ENCODE measurements at places on chromosomes 3 and 15. TPM values are rescaled to one million over a fixed set of nuclear protein-coding genes. Genes with fewer than 3 reads are reported as not detected.

DNA sequence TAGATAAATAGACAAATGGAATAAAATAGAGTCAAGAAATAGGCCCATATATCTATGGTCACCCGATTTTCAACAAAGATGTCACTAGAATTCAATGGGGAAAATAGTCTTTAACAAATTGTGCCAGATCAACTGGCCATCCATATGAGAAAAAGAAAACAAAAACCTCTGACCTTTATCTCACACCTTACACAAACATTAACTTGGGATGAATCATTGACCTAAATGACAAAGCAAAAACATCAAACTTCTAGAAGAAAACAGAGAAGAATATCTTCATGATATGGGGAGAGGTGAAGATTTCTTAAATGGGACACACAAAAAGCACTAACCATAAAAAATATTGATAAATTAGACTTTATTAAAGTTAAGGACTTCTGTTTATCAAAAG, 31.9 kb downstream of the ITGA11 start:
- no peak for DNase-seq

DNA sequence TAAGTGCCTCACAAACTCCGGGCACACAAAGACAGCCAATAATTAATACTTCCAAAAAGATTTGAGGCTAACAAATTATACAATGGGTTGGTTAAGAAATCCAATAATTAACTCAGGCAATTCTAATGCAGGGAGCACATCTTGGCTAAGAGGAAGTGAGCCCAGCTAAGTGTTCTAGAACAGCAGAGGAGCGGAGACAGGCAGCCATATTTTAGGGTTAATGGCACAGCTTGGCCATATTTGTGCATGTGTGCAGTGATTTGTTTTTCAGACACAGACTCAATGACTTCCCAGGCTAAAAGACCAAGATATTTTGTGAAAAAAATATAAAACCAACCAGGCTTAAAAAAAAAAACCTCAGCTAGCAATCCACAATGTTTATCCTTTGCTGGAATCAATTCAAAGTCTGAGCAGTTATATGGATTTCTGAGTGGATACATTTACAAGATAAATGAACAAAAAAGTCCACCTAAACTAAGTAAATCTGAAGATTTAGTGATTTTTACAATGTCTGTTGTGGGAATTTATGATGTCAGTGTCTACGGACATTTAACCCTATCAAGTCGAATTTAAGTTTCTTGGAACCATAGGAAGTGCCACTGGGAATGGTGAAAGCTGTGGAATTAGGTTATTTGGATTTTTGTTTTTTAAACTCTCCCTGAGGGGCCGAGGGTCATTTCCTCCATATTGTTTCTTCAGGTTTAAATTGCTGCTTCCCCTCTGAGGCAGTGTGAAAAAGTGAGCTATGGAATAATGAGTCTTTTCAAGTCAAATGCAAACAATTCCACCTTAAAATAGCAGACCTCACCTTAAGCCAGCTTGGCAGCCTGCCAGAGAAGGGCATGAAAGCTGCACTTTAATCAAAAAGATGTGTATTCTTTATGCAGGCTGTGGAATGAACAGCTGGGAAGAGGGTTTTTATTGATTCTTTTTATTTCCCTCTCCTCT, 413.7 kb upstream of the TBL1XR1 start:
- DNase-seq, result no peak

GRCh38 chr3:112736805-112737566, 96.0 kb upstream of the CCDC80 start:
- no peak for DNase-seq

- peak; percentile 7 for DNase-seq
Measured at GRCh38 chr3:44966795-44967278, 9.1 kb downstream of the ZDHHC3 start.

DNA sequence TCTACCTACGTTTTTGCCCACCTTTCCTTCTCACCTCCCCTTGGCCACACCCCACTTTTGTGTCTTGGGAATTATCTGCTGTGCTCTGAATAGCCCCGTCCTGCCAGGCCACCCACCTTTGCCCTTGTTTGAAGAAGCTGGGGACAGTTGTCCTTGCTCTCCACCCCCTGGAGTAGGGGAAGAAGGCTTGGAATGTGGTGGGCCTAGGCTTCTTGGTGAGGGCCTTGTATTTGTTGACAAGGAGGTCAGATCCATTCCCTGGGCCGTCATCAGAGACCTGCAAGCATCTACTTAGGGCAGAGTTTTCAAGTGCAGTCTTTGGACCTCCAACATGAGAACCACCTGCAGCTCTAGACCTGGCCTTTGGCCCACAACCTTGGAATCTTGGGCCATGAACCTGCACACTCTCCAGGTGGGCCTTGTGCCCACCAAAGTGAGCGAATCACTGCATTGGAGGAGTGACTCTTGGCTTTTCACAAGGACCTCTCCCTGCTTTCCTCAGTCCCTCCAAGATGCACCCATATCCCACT, 160.6 kb downstream of the APBA2 start:
- DNase-seq, result no peak

- peak; percentile 97 for DNase-seq
Measured at GRCh38 chr3:39177708-39178332, 14.6 kb downstream of the XIRP1 start.

DNA sequence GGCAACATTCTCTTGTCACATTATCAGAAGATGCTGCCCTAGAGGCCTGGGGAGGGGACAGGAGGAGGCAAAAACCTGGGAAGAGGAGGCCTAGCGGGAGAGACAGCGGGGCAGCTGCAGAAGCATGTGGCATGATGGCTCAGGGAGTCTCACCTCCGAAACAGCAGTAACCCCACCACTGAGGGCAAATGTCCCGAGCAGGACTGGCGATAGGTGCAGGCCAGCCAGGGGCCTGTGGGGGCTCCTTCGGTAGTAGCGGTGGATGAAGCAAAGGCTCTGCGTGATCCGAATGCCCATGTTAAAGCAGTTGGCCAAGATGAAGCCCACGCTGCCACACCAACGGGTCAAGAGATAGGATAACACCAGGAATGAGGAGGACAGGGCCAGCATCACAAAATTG, 38.0 kb downstream of the RFT1 start:
- no peak for DNase-seq

GRCh38 chr3:182309120-182309519, 484.2 kb upstream of the ATP11B start:
- no peak for DNase-seq

DNA sequence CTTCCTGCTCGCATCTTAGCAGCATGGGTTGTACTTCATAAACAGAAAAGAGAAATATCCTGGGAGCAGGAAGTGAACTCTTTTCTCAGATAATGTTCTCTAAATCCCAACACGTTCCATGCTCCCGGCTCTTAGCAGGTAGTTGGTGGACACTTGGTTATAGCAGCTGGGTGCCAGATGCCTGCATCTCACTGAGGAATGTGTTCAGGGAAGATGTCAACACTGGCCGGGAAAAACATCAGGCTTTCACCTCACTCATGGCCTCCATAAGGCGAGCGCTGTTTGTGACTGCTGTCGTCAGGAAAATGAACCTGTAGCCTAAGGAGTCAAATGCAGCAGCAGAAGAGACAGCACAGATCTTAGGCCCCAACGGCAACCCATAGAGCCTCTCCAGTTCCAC, 4.4 kb upstream of the PRC1 start:
- DNase-seq, result no peak

Gene FRMD5
- 16.3 TPM for total RNA-seq

Gene PP2D1
- total RNA-seq, result not detected

Gene LMOD3
- total RNA-seq, result not detected

Gene TEX55
- not detected for total RNA-seq

Data from fibroblast of the aortic adventitia (primary cell).